Stimulated activated CD4-positive, alpha-beta T cell treated with anti-CD3 and anti-CD28 coated beads, Interleukin-1b, Interleukin-23, amount 100 ng/mL, for 24 hours (primary cell): ENCODE measurements at places on chromosomes 12 and 14.

DNA sequence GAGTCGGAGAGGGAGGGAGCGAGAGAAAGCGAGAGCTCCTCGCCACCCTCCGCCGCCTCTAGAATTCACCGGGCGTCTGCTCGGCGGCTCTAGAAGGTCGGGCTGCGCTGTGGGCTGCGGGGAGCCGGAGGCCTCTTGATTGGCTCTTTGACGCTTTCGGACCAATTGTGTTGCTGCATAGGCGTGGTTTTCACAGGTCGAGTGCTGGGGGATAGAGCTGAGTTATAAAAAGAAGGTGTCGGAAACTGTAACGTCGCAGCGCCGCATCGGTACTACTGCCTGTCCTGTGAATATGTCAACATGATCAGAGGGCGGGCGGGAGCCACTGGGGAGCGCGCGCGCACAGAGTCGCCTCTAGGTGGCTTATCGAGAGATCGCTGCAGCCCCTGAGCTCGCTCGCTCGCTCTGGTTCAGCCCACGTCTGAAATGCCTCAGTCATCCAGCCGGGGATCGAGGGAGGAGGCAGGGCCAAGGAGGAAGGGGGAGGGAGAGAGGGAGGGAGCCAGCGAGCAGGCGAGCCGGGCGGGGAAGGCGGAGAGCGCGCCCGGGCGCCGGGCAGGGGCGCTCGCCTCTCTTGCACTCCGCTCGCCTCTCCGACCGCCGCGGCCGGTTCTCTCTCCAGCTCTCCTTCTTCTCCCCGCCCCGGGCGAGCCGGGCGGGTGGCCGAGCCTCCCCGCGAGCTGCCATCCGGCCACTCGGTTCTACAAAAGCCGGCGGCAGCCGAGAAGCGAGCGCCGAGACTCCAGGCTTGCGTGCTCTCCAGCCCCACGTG, at the start of gene TBX3:
Gene TBX3 (minus strand): TSS at position 78 of the 772 bp plus-strand sequence. CDS start 975 bp downstream, outside the sequence.
- peak; percentile 18 for DNase-seq

DNA sequence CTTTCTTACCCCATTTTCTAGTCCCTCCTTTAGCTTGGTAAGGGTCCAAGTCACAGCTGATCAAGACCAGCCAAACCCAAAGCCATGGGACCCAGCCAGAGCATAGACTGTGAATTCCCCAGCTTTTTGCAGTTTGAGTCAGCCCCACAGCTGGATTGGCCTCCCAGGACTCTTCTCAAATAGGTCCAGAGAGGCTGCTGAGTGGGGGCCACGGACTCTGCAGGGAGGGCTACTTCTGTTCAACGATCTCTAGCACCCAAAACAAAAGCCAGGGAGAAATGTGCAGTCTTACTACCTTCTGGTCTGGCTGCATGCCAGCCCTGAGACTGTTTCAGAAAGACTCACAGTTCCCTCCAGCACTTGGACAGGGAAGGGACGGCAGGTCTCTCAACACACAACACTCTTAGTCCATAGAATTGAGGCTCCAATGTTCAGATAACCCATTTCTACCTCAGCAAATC, 1.6 kb downstream of the VDR start:
- DNase-seq = no peak

DNA sequence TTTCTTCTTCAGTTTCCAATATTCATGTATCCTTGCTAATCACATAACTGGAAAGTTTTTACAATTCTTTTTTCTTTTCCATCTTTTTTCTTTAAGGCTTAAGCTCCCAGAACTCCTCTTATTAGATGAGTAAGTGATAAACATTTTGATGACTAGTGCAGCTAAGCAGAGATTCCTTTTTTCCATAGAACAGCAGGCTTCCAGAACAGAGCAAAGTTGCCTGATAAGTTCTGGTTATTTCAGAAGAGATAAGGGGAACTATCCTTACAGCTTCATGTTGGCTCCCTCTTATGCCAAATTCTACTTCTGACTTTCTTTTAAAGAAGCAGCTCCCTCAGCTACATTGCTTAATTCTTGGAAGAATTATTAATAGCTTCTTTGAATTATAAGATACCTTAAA, 194.7 kb upstream of the FAR2 start:
- DNase-seq = no peak

DNA sequence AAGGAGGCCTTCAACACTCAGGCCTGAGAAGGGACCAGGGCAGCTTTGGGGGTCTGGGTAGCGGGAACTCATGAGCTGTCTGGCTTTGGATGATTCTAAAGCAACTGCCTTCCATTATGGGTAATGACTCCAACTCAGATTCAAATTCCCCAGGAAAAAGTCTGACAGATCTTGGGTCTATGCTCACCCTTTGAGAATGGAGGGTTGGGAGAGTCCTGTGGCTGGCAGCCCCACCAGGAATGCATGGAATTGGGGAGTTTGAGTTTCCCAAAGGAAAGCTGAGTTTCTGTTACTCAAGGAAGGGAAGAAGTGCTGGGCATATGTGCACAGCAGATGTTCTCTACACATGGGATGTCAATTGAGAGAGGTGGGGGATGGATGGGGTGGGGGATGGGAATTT, 22.4 kb upstream of the LTBP2 start:
- DNase-seq = no peak

DNA sequence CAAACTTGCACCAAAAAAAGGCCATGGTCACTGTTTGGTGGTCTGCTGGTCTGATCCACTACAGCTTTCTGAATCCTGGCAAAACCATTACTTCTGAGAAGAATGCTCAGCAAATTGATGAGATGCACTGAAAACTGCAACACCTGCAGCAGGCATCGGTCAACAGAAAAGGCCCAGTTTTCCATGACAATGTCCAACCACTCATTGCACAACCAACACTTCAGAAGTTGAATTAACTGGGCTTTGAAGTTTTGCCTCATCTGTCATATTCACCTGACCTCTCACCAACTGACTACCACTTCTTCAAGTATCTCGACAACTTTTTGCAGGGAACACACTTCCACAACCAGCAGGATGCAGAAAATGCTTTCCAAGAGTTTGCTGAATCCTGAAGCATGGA, 7.0 kb upstream of the DHRS2 start:
- no peak for DNase-seq

GRCh38 chr12:75781532-75782046, 250.0 kb downstream of the PHLDA1 start:
- no peak for DNase-seq

GRCh38 chr14:22998329-22999012, 11.5 kb downstream of the C14orf93 start:
- DNase-seq = no peak

DNA sequence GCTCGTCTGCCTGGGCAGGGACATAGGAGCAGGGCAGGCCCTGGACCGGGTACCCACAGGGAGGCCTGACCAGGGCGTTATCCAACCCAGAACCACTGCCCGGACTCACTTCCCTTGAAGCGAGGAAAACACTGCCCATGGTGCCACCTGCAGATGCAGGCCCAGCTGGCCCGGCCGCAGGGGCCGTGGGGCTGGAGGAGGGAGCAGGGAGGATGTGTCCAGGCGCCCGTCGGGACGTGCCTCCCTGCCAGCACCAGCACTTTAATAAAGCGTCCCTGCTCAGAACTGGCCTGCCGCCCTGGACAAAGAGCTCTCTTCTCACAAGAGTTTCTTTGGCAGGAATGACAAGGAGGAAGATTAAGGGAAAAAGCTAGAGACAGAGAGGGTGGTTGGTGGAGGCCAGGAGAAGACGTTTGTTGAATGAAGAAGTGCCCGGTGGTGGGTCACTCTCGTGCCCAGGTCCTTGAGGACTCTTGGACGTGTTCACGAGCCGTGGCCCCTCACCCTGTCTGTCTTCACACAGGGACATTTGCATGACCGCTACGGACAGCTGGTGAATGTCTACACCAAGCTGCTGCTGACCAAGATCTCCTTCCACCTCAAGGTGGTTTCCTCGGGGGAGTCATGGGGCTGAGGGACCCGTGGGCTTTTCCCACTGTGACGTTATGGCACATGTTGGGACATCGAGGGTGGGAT, 14.2 kb downstream of the HIP1R start:
- no peak for DNase-seq
